ENCODE measurements at places on chromosomes 6 and 20.

GRCh38 chr6:11586536-11586935 is 49.0 kb downstream of the TMEM170B start:
- no peak for DNase-seq

DNA sequence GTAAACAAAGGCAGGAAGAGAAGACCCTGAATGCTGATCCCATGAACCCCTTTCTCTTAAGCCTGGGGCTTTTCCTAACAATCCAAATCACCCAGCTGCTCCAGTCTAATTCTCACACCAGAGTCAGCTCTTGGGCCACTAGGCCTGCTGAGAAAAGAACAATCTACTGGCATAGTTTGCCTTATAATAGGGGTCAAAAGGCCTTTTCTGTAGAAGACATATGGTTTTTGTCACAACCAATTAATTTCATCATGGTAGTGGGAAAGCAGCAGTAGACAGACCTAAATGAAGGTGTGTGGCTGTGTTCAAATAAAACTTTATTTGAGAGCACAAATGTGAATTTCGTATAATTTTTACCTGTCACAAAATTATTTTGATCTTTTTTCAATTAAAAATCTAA is 994.7 kb upstream of the EPHA7 start:
- no peak for DNase-seq

- DNase-seq: no peak
Observed at GRCh38 chr6:3585320-3585935, 128.6 kb upstream of the SLC22A23 start.

DNA sequence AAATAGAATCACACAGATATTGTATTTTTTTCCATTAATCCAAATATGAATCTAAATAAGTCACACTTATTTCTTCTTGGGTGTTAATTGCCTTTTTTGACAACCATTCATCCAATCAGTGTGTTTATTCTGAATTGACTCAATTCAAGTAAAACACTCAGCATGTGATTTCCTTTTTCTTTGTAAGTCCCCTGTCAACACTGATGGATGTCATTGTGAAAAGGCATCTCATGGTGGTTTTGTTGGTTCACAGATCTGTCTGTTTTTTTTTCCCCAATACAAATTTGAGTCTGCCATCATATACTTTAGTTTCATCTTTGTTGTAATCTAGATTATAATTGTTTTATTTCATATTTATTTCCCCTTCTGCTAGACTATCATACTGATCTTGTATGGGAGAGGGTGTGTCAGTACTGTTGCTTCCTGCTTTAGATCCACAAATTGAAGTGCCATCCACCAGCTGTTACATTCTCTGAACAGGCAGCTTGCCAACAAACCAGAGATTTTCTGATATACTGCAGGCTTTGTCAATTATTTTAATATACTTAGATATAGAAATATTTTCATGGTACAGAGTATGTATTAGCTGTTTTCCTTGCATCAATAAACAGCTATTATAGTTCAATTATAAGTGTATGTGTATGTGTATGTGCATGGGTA is 64.2 kb upstream of the FLRT3 start:
- DNase-seq: no peak

DNA sequence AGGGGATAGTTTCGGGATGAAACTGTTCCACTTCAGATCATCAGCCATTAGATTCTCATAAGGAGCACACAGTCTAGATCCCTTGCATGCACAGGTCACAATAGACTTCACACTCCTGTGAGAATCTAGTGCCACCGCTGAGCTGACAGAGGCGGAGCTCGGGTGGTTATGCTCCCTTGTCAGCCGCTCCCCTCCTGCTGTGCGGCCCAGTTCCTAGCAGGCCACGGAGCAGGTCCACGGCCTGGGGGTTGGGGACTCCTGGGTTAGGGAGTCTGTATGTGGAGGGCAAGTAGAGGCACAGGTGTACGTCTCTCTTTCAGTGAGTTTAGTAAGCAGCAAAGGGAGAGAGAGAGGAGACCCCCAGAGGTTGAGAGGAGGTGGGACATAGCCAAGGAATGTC is 30.5 kb upstream of the MDFI start:
- no peak for DNase-seq

DNA sequence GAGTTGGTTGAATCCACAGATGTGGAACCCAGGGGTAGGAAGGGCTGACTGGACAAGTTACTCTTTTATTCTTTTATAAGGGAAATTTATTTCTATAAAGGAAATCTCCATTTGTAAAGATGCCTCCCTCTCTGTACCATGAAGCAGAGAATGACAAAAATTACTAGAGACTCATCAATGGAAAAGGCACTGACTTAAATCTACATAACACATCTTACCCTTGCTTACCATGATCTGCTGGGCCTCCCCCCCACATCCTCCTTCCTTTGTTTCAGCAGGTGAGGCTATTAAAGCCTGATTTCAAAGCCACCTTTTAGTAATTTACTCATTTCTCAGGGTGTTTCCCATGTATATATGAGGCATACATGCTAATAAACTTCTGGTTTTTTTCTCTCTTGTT is 130.2 kb upstream of the HDDC2 start:
- no peak for DNase-seq

DNA sequence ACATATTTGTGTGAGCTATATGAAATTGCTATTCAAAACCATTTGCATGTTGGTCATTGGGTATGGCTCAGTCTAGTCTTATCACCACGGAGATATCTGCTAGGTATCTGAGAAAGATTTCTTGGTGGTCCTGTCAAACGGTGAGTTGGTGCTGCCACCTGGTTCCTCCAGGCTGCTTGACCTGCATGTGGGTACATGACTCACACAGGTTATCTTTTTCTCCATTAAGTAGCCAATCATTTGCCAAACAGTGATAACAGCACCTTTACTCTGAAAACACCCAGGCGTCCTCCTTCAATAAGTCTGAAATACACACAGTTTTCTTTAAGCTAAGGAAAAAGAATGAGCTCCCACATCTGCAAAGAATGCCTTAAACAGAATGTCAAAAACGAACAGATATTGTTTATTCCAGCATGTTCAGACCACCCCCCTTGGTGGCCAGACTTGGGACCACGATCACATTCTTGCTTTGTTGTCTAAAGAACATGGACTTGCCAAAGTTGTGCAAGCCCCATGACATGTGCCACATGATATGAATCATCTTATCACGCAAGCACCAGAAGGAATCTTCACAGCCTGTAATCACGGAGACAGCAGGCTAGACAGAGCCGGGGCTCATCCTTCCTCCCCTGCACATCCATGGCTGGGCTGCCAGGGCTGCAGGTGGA is 200.7 kb upstream of the THBS2 start:
- DNase-seq: no peak

- DNase-seq: no peak
Observed at GRCh38 chr6:54541541-54541940, 233.3 kb downstream of the TINAG start.

GRCh38 chr6:12760911-12761310 is 44.3 kb downstream of the PHACTR1 start:
- DNase-seq: no peak
